ENCODE measurements at places on chromosomes 4 and X.
A peak's percentile ranks its signal among the peaks of the same experiment; 100 is the strongest.

DNA sequence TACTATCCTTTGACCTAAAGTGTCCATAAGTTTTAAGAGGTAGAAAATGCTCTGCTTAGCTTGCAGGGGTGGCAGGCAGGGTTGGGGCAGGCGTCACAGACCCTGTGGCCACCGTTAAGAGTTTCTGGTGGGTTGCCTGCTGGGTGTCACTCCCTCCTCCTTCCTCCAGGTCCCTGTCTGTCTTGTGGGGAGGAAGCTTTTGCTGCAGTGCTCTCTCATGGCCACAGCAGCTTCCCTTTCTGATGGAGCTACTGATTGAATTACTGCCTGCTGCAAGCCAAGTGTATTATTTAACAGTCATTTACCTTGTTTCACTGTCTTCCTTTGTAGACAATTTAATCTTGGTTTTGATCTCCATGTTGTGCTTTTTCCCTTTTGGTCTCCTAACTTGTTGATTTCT is 384.6 kb downstream of the IDS start:
- no peak for DNase-seq

DNA sequence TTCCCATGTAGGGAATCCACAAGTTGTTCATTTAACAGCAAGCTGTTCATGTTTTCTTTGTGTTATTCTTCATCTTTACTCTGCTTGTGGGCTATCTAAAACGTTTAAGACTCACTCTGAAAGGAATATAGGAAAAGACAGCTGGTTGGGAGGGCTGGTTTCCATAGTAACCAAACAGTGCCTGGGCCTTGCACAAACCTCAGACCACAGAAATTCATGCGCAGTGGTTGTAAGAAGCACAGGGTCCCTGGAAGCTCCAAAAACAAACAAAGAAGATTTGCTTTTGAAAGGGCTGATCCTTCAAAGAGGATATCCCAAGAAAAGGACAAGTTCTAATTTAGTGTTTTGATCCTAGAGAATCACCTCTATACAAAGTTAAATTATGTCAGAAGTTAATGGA is 7.8 kb downstream of the SERTM2 start:
- DNase-seq: no peak

DNA sequence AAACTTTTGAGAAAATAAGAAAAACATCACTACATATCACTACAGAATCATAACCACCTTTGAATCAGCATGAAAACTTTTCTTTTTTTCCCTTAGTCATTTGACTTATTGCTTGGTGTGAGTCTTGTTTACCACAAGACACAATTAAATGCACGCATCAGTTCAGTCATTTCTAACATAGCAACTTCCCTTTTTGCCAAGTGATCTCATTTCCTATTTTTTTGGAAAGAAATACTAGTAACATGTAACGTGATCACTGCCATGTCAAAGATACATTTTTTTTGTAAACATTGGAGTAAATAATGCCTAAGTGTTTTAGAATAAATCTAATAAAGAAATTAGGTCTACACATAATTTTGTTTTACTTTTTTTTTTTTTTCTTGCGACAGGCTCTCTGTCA is 5.1 kb upstream of the CXCL8 start:
- DNase-seq: no peak

DNA sequence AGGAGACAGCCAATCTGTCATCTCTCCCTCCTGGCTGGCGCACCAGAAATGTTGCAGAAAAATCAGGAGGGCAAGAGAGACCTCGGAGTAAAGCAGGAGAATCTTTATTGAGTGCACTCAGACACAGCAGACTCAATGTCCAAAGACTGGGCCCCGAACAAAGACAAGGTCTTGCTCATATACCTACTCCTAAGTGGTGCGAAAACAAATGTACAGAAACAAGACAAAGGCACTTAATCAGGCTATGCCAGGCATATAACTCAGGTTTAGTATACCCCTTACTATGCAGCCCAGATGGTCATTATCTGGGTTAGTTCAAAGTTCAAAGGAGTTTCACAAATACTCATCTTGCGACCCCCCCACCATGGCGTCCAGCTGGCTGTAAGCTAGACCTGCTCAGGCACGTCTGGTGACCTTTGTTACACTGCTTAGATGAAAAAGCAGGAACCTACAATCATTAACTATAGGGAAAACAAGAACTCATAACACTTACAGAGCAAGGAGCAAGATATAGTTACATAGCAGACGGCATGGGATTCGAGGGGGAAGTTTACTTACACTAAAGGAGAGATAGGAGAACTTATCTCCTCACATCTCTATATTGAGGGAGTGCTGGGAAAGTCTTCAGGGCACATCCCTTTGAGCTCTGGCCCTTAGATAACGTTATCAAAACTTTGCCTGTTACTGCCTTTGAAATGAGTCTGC is 27.5 kb downstream of the SULT1E1 start:
- DNase-seq: no peak

GRCh38 chr4:16938512-16939040 is 40.1 kb upstream of the LDB2 start:
- DNase-seq: no peak

- no peak for DNase-seq
Measured at GRCh38 chr4:76748649-76749048, 149.3 kb downstream of the SOWAHB start.

DNA sequence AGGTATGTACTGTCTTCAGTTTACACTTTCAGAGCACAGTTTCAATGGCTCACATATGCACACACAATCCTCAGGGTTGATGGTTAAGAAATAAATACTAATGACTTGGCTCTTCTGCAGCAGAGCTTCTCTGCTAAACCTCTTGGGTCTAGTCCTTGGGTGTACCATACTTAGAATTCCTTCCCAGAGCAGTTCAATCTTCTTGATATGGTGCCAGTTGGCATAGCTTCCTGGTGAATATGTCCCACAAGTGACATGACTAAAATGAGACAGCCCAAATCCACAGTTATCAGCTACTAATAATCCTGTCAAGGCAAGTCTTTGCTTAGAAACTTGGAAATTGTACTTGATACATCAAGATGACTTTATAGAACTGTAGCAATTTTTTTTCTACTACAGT is 654.4 kb downstream of the IQCM start:
- DNase-seq: no peak

DNA sequence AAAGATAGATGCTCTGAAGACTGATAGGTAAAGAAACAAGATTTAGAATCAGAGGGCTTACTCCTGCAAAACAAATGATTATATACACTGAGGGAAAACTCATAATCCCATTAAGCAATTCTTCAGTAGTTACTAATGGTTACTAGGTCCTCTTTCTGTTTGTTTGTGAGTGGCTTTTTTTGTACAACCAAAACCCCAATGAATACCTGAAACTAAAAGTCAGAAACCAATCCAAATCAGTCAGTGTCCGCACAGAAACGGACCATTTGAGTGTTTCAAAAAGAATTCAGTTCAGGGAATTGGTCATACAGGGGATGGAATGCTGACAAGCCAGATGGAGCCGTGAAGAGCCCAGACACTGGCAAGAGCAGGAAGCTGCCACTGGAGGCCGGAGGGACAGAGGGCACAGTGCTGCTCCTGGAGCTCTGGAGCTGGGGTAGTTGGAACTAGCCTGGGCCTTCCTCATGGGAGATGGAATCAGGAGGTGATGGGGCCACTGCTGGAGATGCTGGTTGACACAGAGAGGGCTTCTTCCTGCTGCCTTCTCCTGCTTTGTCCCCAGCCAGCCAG is 31.9 kb downstream of the SETD7 start:
- no peak for DNase-seq

GRCh38 chr4:26179316-26179760 is 141.5 kb upstream of the RBPJ start:
- no peak for DNase-seq

- DNase-seq: no peak
Measured at GRCh38 chrX:2263203-2263602, 237.6 kb downstream of the DHRSX start.

DNA sequence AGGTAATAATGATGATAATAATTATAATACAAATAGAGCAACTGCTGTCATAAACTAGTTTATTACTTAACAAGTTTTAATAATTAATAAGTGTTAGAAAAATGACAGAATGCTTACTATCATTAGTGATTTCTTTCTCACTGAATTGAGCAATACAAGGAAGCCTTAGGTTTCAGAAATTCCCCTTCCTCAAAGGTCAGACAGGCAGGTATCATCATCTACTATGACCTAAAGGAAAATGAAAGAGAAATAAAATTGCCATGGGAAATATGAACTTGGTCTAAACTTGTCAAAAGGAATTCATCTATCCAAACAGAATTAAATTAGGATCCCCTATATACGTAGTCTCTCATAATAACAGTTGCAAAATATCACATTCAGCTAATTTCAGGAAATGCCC is 56.3 kb upstream of the SLC7A11 start:
- DNase-seq: no peak

- no peak for DNase-seq
Measured at GRCh38 chr4:110415478-110415877, 60.5 kb upstream of the ENPEP start.

DNA sequence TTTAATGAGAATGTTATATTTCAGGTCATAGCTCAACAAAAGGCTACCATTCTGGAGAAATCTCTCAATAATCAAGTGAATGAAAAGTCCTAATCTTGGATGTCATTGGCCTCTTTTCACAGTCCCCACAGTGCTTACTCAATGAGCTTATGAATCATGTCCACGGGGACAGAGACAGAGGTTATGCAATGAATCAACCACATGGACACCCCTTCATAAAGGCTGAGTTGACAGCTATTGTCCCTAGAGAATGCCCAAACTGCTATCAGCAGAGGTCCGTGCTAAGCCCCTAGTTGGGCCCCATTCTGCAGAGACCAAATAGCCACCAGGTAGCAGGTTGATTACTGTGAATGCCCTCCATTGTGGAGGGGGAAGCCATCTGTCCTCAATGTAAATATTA is 158.1 kb downstream of the LHFPL1 start:
- no peak for DNase-seq

- no peak for DNase-seq
Measured at GRCh38 chr4:185754961-185755360, 57.0 kb downstream of the SORBS2 start.

- DNase-seq: no peak
Measured at GRCh38 chr4:186948361-186949242, 224.9 kb upstream of the FAT1 start.

GRCh38 chr4:122665161-122665929 is 44.5 kb upstream of the IL21 start:
- no peak for DNase-seq

- DNase-seq: peak; percentile 40
Measured at GRCh38 chr4:169615467-169616106, 3.2 kb upstream of the NEK1 start.

GRCh38 chr4:141121768-141122454 is 11.4 kb downstream of the RNF150 start:
- DNase-seq: no peak

GRCh38 chr4:146108756-146109155 is 66.8 kb upstream of the LSM6 start:
- no peak for DNase-seq

- DNase-seq: no peak
Measured at GRCh38 chr4:153418121-153418520, 48.0 kb upstream of the TMEM131L start.

DNA sequence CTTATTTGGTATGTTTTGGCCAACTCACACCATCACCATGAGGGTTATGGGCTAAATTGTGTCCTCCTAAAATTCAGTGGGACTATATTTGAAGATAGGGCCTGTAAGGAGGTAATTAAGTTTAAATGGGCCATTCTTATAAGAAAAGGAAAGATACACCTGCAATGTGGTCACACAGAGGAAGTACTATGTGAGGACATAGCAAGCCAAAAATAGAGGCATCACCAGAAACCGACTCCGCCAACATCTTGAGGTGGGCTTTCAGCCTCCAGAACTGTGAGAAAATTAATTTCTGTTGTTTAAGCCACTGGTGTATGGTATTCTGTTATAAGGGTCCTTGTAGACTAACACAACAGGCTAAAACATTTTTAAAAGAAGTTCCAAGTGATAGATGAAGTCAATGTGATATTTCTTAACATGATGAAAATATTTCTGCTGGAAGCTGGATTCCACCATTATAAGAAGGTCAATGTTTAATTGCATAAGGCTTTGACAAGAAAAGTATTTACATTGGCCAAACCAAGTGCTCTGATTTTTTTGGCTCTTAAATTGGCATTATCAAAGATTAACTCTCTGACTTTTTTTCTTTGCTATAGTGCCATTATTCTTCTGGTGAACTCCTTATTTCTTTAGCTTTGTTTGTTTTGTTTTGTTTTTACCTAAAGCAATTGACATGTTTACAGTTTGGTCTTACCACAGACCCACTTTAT is 540.9 kb downstream of the PPARGC1A start:
- DNase-seq: no peak

DNA sequence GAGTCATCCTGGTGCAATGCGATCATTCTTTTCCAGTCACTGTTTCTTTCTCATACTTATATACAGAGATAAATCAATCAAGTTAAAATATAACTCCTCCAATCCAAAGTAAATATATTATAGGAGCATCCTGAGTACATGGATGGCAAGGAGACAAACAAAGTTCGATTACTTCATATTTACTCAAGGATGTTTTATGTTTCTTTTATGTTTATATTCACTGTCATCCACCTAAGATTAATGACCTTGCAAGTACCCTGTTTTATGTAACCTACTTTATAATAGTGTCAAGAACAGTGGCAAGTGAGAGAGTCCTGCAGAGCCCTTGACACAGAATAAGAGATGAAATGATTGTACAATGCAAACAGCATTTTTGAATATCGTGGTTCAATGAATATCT is at the start of gene UGT2B11:
TSS of gene UGT2B11 (minus strand) at position 33 of the 400 bp plus-strand sequence. CDS start at position 7, 26 bp downstream.
- no peak for DNase-seq

GRCh38 chr4:119678761-119679160 is 50.2 kb upstream of the PDE5A start:
- no peak for DNase-seq

DNA sequence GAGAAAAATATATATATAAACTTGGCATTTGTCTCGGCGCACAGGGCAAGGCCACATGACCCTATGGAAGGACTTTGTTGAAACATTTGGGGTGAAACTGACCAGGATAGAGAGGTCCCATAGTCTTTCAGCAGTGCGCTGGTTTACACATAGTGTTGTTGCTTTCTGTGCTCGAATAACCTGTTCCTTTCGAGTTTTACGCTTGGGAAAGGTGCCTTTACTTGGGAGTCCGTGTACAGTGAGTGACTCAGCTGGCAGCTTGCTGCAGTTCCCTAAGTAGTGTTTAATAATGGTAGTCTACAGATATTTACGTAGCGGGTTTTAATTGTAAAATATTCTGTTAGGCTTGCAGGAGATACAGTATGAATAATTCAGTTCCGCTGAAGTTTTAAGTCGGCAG is 578 bp downstream of the APOOL start:
- no peak for DNase-seq

DNA sequence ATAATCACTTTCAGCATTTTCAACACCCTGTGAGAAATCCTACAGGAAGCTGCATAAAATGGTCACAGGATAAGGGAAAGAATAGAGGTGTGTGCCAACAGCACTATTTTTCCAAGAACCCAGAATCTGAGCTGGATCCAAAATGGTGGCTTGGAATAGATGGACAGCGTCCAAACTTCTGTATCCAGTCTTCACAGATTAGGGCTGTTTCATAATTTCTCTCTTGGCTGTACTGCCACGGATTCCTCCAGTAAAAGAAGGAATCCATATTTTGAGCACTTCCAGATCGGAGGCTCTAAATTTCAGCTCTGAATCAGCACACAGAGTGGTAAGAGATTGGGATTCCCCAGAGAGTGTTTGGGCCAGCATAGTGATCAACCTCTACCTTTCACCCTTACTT is 12.2 kb downstream of the MAOB start:
- no peak for DNase-seq

- no peak for DNase-seq
Measured at GRCh38 chrX:127190381-127190780, 370.9 kb downstream of the PRR32 start.
